ENCODE measurements at places on chromosomes 3 and 15. TPM values are rescaled to one million over a fixed set of nuclear protein-coding genes. Genes with fewer than 3 reads are reported as not detected.

DNA sequence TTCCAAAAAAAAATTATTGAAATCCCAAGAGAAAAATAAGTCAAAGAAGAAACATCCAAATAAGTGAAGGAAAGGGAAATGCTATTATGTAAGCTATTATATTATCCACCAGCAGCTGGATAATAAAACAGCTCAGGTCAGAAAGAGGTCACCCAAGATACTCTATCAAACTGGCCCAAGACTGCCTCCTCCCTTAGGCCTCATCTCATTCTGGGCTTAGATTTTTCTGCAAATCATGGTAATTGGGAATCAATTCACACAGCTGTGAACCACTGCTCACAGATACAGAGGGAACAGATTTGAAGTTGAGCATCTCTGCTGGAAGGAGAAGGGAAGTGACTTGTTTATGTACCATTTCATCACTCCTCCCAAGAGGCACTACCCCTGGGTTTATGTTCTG is 294.6 kb upstream of the DPPA4 start:
- no peak for DNase-seq

DNA sequence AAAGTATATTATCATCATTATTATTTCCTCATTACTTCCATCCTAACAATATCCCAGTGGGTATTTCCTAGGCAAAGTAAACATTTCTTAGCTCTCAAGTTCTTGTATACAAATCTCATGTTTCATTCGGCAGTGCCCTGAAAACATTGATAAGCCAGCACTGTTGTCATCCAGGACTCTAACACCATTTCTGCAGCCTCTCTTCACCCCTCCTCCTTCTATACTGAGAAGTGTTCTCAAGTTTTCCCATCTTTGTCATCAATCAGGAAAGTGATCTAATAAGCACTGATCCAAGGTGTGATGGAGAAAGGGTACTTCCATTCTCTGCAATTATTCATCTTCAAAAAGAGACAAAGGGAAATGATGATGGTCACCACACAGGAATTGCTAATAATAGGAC is 168.4 kb upstream of the CCDC54 start:
- DNase-seq: no peak

DNA sequence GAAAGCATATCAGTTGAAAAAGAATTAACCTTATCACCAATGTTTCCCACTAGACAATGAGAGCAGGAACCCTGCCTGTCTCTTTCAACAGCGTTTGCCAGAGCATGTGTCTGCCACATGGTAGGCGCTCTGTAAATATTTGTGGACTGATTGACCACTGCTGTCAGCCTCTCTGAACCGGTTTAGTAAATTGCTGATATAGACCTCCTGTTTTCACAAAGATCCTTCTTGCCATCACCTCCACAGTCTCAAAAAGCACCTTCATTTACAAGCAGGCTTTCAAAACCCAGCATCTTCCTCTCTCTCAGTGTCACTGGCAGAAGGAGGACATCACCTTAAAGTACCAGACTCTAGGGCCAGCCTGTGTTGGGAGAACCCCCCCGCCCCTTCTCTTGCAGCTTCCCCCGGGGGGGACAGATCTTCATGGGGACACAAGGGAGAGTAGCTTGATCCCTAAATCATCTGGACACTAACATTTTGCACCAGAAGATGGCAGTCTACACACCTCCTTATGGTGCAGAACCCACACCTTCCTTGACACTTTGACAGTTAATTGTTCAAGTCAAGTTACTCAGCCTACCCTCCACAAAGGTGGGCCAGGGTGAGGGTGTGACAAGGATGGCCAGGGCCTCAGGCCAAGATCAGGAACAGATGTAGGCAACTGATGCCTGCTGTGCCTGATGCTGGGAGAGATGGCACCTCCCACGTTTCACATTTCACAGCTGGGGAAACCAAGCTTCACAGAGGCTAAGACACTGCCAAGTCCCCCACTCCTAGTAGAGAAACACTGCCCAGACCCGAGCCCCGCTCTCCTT is 37.8 kb upstream of the USP3 start:
- peak; percentile 87 for DNase-seq

- peak; percentile 4 for DNase-seq
Measured at GRCh38 chr3:156761713-156762451, 64.3 kb upstream of the LEKR1 start.

DNA sequence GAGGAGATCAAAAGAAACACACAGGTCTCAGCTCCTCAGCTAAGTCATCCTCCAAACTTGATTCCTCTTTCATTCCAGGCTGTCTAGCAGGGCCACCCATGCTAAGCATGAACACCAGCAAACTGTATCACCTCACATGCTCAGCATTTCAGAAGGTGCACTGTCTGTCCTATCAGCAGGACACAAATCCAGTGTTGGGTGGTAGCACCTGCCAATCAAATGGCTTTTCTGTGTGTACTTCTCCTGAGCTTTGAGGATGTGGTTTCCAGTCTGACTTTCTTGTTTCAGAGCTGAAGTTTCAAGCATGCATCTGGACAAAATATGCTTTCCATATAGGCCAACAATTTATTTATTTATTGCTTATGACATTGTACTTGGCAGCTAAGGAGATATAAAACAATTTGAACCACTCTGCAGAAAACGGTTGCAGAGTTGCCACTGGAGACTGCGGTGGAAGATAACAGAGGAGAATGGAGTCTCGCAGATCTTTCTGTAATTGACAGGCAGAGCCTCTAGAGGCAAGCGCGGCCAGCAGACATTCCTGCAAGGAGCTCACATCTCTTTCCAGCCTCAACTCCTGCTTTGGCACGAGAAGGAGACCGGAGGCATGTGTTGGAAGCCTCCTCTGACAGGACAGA is 167.1 kb upstream of the WNT5A start:
- DNase-seq: peak; percentile 45

DNA sequence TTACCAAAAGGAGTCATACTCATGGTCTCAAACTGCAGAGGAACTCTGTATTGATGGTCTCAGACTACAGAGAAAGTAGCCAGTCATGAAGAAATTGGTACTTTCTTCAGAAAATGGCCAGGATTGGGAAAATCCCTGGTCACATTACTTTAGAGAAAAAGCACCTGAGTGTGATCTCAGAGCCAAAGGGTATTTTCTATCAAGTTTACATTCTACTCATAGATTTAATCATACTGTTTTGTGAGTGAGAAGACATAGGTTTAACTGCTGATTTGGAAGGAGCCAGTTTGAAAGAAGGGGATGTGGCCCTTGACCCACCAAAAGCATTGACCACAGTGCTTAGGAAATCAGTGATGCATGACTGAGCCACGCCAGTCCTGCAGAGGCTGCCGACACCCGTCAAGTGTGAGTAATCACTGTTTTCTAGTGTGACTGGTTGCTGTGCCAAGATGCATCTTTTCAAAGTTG is 203.6 kb downstream of the AKAP13 start:
- peak; percentile 77 for DNase-seq

DNA sequence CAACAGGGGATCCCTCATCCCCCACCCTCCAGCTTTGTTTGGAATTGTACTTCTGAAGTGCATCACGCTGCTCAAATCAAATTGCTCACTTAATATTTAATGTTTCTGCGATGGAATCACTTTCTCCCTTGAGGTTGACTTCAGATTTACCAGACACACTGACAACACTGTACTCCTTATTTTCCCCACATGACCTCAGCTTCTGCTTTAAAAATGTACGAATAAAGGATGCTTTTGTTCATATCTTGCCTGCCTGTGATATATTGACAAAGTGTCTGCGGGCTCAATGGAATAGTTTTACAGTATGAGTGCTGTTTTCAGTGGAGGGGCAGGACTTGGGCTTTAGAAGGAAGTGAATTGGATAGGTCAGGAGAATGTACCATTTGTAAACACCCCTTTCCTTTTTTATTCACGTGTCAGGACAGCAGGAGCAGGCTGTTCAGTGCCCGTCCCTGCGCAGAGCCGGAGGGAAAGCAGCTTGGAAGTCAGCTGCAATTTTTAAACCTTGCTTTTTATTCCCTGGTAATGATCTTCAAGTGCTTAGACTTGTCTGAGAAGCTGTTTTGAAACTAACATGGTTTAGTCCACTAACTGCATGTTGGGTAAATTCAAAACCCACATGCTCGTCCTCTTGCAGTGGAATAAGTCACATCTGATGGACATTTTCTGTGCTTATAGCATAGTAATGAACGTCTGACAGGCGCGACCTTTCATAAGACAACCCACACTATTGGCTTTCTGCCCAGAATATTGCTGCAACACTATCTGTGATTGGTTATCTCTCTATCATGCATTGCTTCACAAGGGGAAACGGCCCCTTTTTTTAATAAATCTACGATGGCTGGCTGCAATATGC is 29.9 kb downstream of the MBNL1 start:
- DNase-seq: peak; percentile 72

- no peak for DNase-seq
Measured at GRCh38 chr3:126989316-126990023, 6.6 kb downstream of the PLXNA1 start.

DNA sequence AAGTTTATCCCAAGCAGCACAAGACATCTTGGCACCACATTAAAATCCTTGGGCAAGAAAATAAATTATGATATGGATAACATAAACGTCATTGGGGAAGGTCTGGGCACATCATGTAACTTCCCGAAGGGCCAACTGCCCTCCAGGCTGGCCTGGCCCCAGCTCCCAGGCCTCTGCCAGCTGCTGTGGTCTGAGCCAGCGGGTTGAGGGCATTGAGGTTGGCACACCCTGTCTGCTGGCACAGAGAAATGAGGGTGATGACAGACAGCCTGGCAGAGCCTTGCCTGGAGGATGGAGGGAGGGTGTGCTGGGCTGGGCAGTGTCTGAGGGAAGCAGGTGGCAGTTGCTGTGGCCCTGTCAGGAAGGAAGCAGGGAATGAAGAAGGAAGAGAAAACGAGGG is 3.3 kb upstream of the RBSN start:
- DNase-seq: no peak

GRCh38 chr3:172213200-172213599 is 173.8 kb downstream of the FNDC3B start:
- DNase-seq: no peak

- no peak for DNase-seq
Measured at GRCh38 chr15:69653846-69654245, 201.2 kb downstream of the RPLP1 start.

- DNase-seq: no peak
Measured at GRCh38 chr15:58521293-58521991, 89.7 kb downstream of the LIPC start.

DNA sequence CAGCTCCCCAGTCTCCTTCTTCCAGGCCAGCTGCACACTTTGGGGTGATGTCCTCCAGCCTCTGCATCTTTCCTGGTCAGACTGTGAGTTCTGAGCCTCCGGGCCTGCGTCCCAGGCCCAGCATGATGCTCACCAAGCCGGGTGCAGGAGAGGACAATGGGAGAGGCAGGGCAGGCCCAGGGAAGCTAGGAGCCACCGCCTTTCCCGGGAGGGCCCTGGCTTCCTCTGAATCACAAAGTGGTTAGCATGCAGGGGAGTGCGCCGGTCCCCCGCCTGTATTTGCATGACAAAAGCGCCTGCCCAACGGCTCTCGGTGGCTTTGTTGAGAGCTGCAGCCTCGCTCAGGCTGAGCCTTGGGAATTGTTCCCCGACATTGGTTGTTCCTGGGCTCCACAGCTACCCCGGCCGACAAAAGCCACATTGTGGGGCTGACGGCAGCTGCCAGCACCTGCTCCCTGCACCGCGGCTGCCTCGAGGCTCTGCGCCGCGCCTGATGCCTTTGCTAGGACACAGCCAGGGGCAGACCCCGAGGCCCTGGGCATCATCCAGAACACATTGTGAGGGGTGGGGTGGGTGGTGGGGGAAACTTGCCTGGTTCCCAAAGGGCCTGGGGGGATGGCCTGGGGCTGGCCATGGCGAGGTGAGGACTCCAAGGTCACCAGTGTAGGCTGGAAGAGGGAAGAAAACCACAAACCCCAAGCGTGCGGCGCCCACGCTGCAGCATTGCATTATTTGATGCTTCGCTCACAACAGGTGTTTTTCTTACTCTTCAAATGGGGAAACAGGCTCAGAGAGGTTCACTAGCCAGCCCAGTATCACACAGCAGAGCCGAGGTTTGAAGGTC is 20.0 kb upstream of the KLF13 start:
- DNase-seq: peak; percentile 87

GRCh38 chr3:21621181-21621651 is 129.8 kb downstream of the ZNF385D start:
- no peak for DNase-seq

DNA sequence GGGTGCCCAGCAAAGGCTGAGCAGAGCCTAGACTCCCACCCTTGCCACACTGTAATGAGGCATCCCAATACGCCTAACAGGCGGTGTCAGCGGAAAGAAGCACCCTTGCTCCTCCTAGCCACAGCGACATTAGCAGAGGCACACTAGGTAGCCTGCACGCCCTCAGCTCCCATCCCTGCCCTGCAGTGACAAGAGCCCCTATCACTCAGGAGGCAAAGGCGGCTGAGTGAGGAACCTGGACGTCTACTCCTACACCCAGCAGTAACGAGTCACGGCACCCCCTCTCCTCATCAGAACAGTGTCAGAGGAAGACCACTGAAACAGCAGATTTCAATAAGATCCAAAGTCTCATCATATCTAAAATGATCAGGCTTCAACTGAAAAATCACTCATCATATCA is 12.0 kb upstream of the MAP6D1 start:
- no peak for DNase-seq

Gene SAMMSON
- total RNA-seq: not detected

Gene RETNLB
- total RNA-seq: not detected

Gene MYRIP
- total RNA-seq: not detected

Gene CEP152
- 44.9 TPM for total RNA-seq

Gene ZNF660
- total RNA-seq: not detected
